ENCODE measurements at places on chromosomes 16 and 17. TPM values are rescaled to one million over a fixed set of nuclear protein-coding genes. Genes with fewer than 3 reads are reported as not detected.

The KRTAP4-6 gene
- total RNA-seq, result not detected

The C1QTNF8 gene
- not detected for total RNA-seq

The MARCHF10 gene
- 0.41 TPM for total RNA-seq

The GNGT2 gene
- total RNA-seq, result 0.41 TPM

The KRTAP9-4 gene
- total RNA-seq, result not detected

The DNAI2 gene
- not detected for total RNA-seq

The CRYM gene
- 6.1 TPM for total RNA-seq

The ZDHHC7 gene
- 45.0 TPM for total RNA-seq

The CCR7 gene
- total RNA-seq, result 0.76 TPM

The TNP2 gene
- total RNA-seq, result not detected

The TTLL6 gene
- 0.41 TPM for total RNA-seq

The DNASE1L2 gene
- total RNA-seq, result 1.3 TPM

The BEAN1 gene
- 0.99 TPM for total RNA-seq

The SEPTIN12 gene
- total RNA-seq, result not detected

The WNT3 gene
- 0.82 TPM for total RNA-seq

The ALOX12B gene
- total RNA-seq, result 0.41 TPM

The CD19 gene
- 1.6 TPM for total RNA-seq

The SLC12A3 gene
- 58.9 TPM for total RNA-seq

The ADAP2 gene
- total RNA-seq, result 11.1 TPM

The ABI3 gene
- total RNA-seq, result 5.5 TPM

The SLC25A10 gene
- total RNA-seq, result 15.3 TPM

The MPP3 gene
- total RNA-seq, result 10.0 TPM

The PSMB3 gene
- 125 TPM for total RNA-seq
